ENCODE measurements at places on chromosomes 4 and X.

GRCh38 chrX:125319646-125320521 lies at the start of gene TEX13C:
Gene TEX13C (plus strand): TSS chrX:125319871. CDS start chrX:125320120, 249 bp downstream.
- no peak for DNase-seq

GRCh38 chr4:128916832-128917231 lies 107.3 kb downstream of the JADE1 start:
- no peak for DNase-seq

GRCh38 chr4:152189451-152190179 lies 346.3 kb downstream of the FBXW7 start:
- DNase-seq = no peak

DNA sequence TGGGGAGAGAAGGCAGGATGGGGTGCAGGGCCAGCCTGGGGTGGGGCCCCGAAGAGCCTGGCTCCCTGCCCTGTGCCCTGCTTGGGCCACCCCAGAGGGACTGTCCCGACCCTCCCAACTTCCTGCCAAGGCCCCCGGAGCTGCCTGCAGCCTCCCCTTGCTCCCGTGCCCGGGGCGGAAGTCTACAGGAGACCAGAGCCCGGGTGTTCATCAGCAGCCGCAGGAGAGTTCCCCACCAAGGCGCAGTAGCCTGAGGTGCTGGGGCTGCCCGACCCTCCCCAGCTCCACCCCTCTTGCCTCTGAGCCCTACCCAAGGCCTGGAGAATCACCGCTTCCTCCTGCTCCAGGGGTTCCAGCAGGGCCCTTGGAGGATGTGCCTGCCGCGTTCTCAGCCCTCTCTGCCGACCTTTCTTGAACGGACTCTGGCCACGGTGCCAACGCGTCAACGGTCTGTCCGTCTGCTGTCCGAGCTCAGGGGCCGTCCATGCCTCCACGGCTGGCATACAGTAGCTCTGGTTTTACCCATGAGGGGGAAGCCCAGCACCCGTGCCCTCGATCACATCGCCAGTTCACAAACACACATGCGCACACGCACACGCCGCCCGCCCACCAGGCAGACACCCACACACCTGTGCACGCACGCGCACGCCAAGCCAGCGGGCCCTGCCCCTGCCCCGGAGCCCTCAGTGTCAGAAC lies 36.0 kb upstream of the SPON2 start:
- DNase-seq = no peak

- no peak for DNase-seq
These were observed 231.3 kb upstream of the STK26 start for GRCh38 chrX:131791608-131792355.

DNA sequence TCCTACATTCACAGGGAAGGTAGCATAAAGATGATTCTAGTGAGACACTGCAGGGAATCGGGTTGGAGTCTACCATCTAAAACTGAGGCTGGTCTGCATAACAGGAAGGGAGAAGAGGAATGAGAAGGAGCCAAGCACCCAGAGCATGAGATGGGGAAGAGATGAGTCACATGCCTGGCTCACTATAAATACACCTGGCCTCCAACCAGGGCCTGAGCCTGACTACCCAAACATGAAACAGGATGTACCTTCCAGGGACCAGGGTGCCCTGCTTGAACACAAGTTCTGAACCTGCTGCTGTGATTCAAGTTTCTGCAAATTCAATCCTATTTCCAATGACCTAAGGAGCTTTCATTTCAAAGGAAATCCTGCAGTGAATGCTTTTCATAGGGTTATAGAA lies 24.9 kb downstream of the CD99L2 start:
- DNase-seq = no peak

DNA sequence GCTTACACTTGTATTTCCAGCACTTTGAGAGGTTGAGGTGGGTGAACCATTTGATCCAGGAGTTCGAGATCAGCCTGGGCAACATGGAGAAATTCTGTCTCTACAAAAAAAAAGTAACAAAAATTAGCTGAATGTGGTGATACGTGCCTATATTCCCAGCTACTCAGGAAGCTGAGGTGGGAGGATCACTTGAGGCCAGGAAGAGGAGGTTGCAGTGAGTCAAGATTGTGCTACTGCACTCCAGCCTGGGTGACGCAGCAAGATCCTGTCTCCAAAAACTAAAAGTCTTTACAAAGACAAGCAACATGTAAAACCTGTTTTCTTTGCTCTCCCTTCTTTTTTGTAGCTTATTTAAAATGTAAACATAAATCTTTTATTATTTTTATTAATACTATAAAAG lies 1156.1 kb downstream of the FAT4 start:
- DNase-seq = no peak

- DNase-seq = no peak
These were observed at the start of gene FGF13 for GRCh38 chrX:138711399-138712347. Gene FGF13 (minus strand): TSS chrX:138711717. CDS start chrX:138711003, 714 bp downstream.

DNA sequence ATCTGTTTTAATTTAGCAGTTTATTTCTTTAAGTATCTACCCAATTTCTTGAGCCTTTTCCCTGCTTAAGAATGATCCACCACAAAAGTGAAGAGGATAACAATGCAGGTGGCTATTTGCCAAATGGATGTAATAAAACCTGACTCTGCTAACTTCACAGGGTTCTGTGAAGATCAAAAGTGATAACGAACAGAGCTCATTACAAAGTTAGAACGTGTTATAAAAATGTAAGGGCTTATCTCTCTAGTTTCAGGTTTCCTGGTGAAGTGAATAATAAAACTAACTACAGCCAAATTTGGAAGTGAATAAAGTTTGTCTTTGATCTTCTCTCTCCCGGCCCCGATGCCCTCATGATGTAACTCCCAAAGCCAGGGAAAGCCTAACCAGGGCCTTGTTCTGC lies 497.9 kb downstream of the SMARCA1 start:
- no peak for DNase-seq

- no peak for DNase-seq
These were observed 620.6 kb downstream of the RAPGEF2 start for GRCh38 chr4:159723341-159724048.

GRCh38 chr4:88028946-88029345 lies 21.5 kb downstream of the PKD2 start:
- DNase-seq = no peak

DNA sequence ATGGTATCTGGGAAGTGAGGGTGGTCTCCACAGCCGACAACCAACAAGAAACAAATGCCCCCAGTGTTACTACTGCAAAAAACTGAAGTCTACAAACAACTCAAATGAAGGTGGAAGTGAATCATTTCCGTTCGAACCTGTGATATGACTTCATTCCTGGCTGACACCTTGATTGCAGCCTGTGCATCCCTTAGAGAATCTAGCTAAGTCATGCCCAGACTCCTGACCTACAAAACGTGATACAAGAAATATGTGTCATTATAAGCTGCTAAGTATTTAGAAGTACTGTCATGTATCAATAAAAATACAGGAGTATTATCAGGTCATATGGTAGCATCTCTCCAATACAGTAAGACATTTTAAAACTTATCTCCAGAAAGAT lies 959.7 kb upstream of the LCORL start:
- no peak for DNase-seq

GRCh38 chrX:2875798-2876399 lies 47.2 kb downstream of the GYG2 start:
- DNase-seq = no peak

- DNase-seq = no peak
These were observed 170.0 kb downstream of the SMIM20 start for GRCh38 chr4:26083987-26084386.

DNA sequence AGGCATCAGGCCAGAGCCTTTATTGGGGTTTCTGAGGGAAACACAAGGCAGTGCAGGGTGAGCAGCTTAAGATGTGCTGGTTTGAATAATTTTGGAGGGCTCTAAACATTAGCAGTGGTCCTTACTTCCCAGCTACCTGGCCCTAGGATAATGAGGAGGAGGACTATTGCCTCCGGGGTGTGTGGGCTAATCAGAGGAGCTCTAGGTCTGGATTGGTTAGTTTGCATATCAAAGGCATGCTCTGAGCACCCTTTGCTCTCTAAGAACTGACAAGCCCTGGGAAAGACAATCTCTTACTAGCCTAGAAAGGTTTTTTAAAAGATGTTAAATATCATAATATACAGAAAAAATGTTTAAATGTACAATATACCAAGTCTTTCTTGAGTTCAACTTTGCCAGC lies 58.4 kb downstream of the RXFP1 start:
- DNase-seq = no peak

DNA sequence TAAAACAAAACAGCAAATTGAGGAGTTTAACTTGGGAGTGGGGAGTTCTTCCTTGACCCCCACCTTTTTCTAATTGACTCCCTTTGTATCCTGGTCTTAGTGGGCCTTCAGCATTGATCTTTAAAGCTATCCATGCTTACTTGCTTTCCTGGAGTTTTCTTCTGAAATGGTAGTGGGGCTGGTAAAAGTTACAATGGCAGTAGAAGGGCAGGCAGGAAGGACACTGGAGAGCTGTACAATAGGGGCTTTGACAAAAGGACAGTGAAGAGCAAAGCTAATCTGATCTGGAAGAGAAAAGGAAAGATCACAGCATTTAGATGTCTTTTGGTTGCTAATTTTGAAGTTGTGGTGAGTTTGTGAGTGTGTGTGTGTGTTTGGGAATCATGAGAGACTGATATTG lies 111.5 kb downstream of the MID1 start:
- no peak for DNase-seq

- DNase-seq = no peak
These were observed 4.2 kb downstream of the LETM1 start for GRCh38 chr4:1851575-1852410.

- no peak for DNase-seq
These were observed 7.1 kb upstream of the ELF2 start for GRCh38 chr4:139184129-139184528.
